ENCODE measurements at places on chromosomes 6 and 20.

- no peak for DNase-seq
Measured at GRCh38 chr6:2977799-2978590, 6.6 kb upstream of the SERPINB6 start.

DNA sequence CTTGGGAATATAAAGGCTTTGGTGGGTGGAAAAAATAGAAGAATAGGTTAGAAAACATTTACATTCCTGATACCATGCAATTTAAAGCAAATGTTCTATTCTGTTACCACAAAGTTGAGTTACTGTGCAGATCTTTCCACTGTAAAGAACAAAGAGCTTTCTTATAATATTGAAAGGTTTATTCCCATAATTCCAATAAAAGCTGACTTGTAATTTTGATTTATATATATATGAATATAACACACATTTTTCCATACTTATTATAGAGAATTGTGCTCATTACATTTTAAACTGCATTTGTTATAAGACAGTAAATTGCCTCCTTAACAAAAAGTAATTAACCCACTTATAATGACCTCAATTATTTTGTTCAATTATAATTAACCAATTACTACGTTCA lies 135.9 kb downstream of the RNASET2 start:
- DNase-seq, result no peak

DNA sequence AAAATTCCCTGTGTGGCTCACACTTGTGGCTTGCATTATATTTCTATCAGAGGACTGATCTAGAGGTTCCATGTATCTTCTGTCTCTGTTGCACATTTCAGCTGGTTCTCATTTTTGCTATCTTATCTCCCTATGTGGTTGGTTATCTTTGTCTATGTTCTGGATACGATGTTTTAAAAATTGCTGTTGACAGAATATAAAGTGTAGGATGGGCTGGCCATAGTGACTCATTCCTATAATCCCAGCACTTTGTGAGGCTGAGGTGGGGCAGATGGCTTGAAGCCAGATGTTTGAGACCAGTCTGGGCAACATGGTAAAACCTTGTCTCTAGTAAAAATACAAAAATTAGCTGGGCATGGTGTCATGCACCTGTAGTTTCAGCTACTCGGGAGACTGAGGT lies 9.9 kb upstream of the ULBP3 start:
- DNase-seq, result no peak

DNA sequence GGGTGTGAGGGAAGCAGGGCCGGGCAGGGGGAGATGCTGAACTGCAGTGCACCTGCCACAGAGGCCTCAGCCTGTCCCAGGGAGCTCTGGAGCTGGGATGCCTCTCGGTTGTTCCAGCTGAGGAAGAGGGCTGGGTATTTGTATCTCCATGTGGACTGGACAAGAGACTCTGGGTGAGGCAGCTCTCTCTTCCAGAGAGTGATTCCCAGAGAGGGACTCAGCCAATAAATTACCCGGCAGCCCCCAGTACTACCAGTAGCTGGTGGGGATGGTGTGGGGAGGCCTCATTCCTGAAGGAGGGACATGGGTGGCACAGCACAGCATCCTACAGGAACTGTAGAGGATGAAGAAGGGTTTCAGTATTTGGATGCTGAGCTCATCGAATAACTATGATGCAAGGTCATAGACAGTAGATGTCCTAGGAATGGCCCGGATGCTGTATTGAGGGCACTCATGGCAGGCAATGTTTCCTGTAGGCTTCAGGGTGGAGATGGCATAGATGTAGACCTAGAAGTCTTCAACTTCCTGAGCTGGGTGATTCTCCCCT lies 1.4 kb downstream of the FGD2 start:
- no peak for DNase-seq

GRCh38 chr20:6006603-6006949 lies 47.3 kb downstream of the LRRN4 start:
- no peak for DNase-seq

GRCh38 chr6:41200296-41200900 lies 551 bp downstream of the TREML2 start:
- no peak for DNase-seq

- DNase-seq, result no peak
Measured at GRCh38 chr20:63833776-63834490, 2.9 kb upstream of the ZBTB46 start.

DNA sequence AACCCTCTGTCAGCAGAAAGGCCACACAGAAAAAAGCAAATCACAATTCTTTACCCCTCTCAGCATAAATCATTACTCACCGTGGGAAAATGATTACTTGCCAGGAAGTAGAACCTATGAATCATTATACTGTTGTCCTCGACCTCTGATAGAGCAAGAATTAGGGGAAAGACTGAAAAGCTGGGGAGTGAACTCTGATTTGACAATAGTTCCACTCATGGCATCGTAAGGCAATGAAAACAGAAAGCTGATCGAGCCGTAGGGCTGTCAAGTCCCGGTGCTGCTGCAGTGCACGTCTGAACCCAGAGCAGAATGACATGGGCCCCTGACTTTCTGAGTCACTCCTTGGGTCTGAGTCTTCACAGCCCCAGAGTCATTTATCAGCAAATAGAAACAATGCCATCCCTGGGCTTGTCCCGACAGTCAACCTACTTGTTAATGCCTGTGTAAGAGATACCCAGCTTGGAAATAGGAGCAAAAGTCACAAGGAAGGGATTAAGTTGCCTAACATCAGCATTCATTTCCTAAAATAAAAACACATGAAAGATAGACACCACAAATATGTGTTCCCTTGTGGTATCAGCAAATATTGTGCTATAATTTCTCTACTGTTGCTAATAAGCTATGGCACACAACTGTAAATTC lies 224.8 kb upstream of the MARCKS start:
- DNase-seq, result peak; percentile 41

GRCh38 chr6:130046671-130047070 lies 28.3 kb downstream of the L3MBTL3 start:
- no peak for DNase-seq

- DNase-seq, result no peak
Measured at GRCh38 chr6:158047563-158048323, 66.1 kb downstream of the SYNJ2 start.

DNA sequence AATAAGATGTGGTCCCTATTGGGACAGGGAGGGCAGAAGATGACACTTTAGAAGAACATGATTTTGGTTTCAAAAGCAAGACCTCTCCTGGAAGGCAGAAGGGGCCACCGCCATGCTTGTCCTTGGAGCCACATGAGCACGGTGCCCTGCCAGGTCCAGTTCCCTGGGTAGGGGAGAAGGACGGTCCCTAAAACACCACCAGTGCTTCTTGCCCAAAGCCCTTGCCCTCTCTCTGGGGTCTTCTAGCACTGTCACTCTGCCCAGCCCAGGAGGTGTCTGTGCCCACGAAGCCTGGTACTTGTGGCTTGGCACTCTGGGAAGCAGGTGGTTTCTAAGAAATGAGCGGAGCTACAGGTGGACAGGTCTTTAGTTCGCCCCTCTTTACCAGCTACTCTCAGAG lies 46.0 kb downstream of the PLCG1 start:
- DNase-seq, result no peak

- DNase-seq, result no peak
Measured at GRCh38 chr20:20215976-20216727, 151.8 kb upstream of the INSM1 start.

DNA sequence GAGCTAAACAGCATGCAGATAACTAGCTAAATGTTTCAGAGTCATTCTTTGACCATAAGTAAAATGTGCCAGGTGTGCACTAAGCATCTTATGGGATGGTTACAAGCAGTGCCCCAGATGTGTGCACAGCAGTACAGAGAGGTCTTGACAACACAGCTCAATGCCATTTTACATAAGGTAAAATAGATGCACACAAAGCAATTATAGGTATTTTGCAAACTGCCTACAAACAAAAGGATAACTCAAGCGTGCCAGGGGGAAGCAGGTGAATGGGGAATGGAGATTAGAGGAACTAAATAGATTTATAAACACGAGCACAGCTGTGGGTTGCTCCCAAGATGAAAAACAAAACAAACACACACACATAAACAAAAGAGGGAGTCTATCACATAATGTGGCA lies 64.8 kb downstream of the SLC2A10 start:
- no peak for DNase-seq

GRCh38 chr6:84516154-84516553 lies 248.2 kb downstream of the TBX18 start:
- no peak for DNase-seq

GRCh38 chr6:26360451-26361416 lies 4.3 kb upstream of the BTN3A2 start:
- DNase-seq, result no peak

DNA sequence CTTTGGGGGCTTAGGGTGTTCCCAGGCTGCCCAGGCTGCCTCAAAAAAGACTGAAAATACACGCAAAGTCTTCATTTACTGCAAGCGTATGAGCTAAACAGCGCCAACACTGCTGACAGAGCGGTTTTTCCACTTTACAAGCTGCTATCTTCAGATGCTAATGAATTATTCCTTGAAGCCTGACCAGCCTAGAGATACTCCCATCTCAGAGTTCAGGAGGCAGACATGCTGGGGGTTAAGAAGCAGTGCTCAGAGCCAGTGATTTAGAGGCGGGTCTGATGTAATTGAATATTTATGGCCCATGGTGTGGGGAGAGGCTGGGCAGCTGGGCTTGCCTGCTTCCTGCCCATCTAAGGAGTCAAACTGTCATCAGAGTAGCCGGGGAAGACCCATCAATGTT lies 241.4 kb downstream of the SLC24A3 start:
- no peak for DNase-seq

DNA sequence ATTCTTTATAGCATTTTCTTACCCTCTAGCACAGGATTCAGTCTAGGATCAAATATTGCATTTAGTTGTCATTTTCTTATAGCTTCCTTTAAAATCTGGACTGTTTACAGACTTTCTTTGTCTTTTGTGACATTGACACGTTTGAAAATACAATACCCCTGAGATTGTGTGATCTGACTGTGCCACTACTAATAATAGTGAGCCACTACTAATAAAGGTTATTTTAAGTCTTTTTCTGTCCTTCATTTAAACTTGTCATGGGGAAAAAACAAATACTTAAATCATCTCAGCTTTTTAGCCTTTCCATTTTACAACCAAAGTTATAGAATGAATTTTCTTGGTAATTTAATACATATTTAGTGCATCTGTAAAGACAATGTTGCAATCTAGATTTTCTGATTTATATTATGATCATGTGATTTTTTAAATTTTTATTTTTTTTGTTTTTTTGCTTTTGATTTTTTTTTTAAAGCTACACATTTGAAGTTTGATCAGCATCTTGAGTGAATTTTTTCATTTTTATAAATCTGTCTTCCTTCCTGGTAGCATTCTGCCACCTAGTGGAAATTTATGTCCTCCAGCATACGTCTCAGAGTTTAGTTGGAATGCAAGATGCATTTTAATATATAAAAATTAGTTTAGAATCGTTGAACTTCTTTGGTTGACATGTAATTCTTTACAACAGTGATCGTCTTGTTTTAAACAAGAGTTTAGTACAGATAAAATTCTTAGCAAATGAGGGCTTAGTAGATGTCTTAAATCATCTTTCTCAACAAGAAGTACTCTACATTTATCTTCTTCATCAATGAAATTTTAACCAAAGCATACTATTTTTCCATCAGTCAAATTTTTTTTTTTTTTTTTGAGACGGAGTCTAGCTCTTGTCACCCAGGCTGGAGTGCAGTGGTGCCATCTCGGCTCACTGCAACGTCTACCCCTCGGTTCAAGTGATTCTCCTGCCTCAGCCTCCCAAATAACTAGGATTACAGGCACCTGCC lies 119.4 kb downstream of the NCOA3 start:
- peak; percentile 71 for DNase-seq

DNA sequence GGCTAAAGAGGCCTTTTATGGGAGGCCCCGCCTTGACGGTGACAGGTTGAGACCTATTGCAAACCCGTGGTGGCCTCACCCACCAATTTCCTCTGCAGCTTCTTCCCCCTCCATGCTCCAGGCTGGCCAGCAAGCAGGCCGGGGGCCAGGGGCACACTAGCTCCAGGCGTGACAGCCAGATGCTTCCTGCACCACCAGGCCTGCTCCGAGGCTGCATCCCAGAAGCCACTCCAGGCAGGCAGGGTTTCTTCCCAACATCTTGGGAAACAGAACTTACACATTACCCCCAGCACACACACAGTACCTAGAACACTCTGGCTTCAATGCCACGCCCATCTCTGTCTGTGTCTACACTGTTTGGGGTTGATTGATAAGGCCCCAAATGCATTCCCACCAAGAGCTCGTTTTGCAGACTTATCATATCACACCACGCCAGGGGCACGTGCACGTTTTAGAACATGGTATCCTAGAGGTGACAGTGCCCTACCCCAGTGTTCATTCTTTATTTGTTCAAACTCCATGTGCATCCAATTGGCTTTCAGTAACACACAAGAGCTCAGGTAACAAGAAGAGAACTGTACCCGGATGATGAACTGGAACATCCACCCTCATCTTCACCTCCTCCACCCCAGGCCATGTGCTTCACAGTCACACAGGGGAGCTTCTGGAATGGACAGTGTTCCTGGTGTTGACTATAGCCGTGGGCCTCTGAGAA lies 221.4 kb upstream of the RREB1 start:
- DNase-seq, result no peak

GRCh38 chr20:18712882-18713281 lies 100.7 kb upstream of the SCP2D1 start:
- DNase-seq, result no peak

DNA sequence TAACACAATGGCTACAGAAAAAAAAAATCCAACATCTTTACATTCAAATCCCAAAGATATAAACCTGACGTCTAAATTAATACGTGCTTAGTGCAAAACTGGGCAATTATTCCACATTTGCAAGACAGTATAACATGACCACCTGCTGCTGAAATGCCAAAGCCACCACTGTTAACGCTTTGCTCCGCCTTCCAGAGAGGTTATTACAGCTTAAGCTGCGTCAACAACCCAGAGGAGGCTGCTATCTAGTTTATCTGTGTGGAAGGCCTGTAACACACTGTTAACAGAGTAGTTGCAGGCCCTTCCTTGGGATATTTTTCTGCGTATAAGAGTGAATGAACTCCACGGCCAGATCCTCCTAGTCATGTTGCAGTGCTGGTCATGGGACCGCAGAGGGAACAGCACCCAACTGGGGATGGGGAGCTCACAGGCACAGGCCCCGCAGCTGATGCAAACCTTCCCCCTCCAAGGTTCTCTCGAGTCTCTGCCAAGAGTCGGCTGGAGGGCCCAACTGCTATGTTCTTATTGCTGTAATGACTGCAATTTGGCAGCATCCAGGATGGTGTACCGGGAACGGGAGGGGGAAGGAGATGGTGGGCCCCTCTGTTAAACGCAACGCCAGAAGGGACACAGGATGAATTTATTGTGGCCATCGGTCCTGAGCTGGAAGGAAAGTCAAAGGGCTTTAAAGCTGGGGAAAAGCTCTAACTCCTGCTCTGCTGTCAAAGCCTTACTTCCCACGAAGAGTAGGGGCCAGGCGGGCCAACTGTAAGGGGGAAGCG lies 993 bp upstream of the NCOA7 start:
- DNase-seq, result peak; percentile 62
